ENCODE measurements at places on chromosomes 5 and 9.

- DNase-seq, result no peak
Measured at GRCh38 chr5:141966275-141966962, 2.5 kb upstream of the RNF14 start.

- no peak for DNase-seq
Measured at GRCh38 chr5:98742396-98743073, 30.9 kb upstream of the RGMB start.

- DNase-seq, result peak; percentile 31
Measured at GRCh38 chr9:34047864-34048726, 592 bp downstream of the UBAP2 start.

GRCh38 chr9:108463932-108464606 is 391.7 kb downstream of the ACTL7B start:
- no peak for DNase-seq

DNA sequence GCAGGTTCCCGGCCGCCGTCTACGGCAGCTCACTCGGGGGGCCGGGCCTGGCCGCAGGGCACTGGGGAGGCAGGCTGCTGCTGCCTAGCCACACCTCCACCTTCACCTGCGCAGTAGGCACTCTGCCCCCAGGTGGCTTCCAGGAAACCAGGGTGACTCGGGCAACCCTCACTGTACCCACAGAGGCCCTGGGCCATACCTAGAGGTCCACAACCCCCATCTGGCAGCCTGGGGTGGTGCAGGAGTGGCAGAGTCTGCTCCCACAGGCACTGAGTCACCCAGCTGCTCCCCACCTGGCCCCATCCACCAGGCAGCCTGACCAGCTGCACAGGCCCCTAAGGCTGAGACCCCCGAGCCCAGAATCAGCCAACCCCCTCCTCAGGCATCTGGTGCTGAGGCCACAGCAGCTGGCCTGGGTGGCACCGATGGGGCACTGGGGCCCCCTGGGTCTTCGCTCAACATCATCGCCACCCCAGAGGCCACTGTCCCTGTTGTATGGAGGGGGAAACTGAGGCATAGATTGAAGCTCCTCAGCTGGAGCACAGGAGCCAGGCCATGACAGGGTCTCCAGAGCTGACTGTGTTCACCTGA is 70.2 kb downstream of the KCNT1 start:
- no peak for DNase-seq

DNA sequence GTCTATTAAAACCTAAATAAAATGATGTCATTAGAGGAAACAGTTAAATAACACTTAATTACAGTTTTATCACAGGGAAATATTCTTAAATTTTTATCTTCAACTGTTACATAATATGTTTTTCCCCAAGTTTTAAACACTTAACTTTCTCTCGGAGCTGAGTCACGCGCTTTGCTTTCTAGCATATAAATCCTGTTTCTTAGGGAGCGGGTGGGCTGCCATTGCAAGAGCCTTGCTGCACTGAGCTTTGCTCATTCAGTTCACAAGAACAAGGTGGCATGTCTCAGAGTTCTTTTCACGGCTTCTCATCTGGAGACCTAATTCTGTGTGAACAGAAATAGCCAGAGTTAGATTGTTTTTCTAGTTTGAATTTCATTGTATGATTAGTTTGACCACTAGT is 166.1 kb downstream of the ZSWIM6 start:
- no peak for DNase-seq

GRCh38 chr9:2015581-2016407 is 647 bp downstream of the SMARCA2 start:
- peak; percentile 19 for DNase-seq

- no peak for DNase-seq
Measured at GRCh38 chr9:101445353-101446029, 9.9 kb upstream of the ALDOB start.

DNA sequence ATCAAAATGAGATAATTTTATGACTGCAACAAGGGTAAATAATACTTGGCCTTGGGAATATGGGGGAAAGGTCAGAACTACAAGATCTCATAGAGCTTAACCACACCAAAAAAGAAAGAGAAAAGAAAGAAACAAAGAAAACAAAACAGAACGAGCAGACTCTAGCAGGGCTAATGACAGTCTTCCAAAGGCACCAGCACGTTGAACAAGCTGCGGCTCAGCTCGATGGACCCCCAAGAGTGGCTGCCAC is 689 bp downstream of the AK3 start:
- DNase-seq, result no peak

- DNase-seq, result no peak
Measured at GRCh38 chr5:178113841-178114324, 551 bp downstream of the N4BP3 start.

Measured in inflammatory macrophage (primary cell).